Activated naive CD4-positive, alpha-beta T cell treated with anti-CD3 and anti-CD28 coated beads, Interleukin-2, amount 10 ng/mL, durations not matched to agents 7 days and 5 days (primary cell): ENCODE measurements at places on chromosomes 3 and 15.

DNA sequence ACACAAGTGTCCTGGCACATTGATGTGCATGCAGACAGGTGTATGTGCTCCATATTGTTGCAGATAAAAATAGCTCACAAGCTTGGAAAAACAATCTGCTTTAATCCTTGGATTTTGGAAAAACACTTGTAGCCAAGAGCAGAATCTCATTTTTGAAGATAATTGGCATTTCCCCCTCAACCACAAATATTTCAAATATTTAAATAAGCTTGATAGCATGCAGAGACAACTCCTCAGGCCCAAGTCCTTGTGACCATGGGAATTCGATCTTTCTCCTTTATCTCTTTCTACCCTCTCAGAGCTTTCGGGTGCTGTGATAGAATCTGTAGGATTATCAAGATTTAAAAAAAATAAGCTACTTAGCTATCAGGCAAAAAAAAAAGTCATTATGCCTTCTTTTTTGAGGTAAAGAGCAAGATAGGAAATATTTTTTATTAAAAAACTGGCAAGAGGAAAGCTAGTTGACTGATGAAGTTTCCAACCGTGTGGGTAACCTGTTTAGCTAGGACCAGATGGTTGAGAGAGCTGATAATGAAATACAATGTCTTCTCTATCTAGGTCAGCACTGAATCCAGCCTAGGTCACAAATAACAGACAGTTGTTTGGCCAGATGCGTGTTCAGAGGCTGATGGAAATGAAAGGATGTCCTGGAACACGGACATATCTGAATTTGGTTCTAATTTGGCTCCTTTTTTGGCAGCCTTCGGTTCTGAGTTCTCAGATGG lies 54.9 kb upstream of the SNRK start:
- DNase-seq, result no peak

DNA sequence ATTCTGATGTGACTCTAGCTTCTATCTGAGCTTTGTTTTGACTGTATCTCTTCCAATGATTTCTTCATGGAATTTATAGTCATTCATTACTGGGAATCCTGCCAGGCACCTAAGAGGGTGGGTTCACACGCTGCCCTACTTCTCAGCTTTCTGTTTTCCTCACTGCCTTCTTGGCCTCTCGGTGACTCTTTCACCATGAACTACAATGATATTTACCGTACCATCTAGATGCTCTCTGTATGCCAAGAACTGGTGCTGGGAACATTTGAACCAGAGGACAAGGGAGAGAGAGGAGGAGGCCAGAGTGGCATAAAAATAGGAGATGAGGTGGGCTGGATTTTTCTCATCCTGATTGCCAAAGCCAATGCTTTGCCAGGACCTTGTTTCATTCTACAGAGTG lies 280.0 kb upstream of the P2RY1 start:
- no peak for DNase-seq

DNA sequence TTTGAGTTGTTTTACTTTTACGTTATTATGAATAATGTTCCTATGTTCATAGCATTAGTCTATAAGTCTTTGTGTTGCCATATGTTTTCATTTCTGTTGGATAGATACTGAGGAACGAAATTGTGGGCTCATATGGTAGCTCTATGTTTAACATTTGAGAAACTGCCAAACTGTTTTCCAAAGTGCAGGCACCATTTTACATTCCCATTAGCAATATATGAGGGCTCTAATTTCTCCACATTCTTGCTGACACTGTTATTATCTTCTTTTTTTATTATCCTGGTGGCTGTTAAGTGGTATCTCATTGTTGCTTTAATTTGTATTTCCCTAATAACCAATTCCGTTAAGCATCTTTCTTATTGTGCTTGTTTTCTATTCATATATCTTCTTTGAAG lies 1.8 kb upstream of the PIK3R4 start:
- no peak for DNase-seq

DNA sequence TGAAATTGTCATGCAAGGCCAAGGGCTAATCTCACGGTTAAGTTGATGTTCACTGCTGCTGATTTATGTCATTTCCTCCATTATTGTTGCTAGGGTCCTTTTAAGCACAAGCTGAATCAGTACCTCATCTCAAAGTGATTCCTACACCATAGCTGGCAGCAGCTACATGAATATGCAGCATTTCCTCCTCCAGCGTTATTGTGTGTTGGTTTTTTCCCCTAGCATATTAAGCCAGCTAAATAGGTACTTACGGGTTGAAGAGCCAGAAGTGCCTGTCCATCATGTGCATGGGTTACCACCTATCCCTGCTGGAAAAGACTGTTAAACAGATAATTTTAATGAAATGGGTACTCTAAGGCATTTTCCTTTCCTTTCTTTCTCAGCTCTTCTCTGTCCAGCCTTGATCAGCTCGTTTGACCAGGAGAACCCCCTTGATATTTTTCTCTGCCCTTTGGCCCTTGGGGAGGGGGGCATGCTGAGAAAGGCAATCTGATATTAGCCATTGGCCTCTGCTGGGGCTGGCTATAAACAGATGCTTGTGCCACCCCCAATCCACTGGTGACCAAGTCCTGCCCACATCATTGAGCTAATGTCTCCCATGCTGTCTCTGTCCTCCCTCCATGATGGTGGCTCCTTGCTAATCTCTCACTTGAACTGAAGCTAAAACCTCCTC lies 115.6 kb upstream of the PLXNA1 start:
- DNase-seq, result no peak

- DNase-seq, result no peak
Observed at GRCh38 chr15:62075595-62076277, 9.0 kb downstream of the C2CD4A start.

DNA sequence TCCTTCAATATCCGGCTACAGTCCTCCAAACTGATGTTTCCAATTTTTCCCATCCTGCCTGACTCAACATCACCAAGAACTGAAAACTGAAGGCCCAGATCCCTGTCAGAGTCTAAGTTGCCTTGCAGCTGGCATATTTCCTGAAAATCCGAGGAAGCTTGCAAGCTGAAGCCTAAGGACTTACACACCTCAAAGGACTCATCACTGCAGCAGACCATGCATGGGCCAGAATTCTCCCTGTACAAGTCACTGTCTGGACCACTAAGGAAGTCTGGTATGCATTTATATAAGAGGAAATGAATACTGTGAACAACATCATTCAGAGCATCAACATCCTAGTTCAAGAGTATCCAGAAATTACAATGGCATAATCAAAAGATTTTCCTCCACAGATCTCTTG lies 548.8 kb upstream of the MDFIC2 start:
- DNase-seq, result no peak

GRCh38 chr3:175091426-175092114 lies 232.4 kb downstream of the NAALADL2 start:
- no peak for DNase-seq

GRCh38 chr3:36227980-36228379 lies 152.3 kb upstream of the STAC start:
- DNase-seq, result no peak

DNA sequence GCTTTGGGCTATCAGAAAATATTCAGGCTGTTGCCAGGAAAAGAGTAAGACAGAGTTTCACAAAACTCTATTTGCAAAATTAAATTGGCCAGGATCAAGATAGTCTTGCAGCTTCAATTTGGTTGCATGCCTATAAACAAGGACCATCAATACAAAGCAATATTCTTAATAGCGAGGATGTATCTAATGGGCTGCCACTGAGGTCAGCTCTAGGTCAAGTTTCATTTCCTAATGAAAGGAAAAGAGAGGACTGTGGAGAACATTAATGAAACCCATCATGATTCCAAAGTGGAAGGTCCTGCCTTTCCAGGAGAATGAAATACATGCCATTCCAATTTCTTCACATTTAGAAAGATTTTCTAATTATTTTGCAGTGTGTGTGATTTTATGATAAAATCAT lies 273.5 kb downstream of the AGBL1 start:
- no peak for DNase-seq

GRCh38 chr3:47645551-47645950 lies 66.9 kb upstream of the CSPG5 start:
- no peak for DNase-seq

DNA sequence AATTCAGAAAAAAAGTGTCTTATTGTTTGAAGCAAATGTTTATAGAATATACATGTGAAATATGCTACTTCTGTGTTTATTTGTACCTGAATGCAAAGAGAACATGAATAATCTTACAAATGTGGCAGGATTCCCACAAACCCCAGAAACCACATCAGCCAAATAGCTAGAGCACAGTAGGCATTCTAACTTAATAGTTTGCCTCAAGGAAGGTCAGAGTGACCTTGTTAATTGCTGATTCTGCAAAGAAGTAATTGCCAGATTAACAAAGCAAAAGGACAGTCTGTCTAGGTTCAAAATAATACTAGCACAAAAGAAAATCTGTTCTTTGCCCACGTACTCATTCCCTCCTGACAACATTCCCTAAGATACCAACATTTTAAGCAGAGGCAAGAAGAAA lies 604.0 kb downstream of the PYDC2 start:
- no peak for DNase-seq

DNA sequence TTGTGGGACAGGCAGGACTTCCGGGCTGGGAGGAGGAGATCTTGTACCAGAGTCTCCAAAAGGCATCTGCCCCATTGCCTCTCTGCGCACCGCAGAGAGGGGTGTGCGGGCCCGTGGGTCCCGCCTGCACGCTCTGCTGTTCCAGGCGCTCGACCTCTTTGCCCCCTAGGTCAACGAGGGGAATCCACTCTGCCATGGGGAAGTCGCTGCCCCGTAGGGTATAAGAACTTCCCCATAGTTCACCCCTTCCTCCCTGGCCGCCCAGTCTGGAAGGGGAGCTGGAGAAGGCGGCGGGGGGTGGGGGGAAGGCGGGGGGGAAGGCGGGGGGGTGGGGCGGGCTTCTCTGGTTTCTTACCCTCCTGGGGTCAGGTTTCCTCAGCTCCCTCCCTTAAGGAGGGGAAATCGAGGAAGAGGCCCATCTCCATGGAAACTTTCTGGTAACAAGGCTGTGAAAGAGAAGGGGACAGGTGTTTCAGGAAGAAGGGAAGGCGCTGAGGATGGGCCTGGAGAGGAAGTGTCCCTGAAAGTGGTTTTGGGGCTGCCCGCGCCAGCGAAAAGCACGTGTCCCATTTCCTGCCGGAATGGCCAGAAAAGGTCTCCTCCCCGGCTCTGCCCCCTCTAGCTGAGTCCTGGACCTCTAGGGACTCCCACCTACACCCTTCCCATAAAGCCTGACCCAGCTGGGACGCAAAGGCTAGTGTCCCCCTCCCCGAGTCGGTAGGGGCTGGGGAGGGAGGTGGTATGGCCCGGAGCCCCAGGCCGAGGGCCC lies 27.5 kb downstream of the NR1I2 start:
- peak; percentile 27 for DNase-seq

GRCh38 chr3:99895703-99896441 lies 78.2 kb downstream of the CMSS1 start:
- DNase-seq, result no peak

DNA sequence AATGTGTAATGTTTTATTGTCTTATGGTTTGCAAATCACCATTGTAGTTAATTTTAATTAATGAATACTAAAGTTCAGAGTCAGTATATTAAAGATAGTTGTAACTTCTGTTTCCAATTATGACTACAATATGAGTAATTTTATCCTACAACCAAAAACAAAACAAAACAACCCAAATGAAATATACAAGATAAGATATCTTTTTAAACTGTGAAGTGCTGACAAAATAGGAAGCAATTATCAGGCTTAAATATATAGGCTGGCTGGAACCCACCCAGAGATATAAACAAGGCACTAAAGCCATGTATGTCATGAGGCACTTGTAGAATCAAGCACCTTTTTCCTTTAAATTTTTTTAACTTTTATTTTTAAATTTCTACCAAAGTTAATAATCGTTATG lies 108.6 kb upstream of the LRRFIP2 start:
- no peak for DNase-seq

DNA sequence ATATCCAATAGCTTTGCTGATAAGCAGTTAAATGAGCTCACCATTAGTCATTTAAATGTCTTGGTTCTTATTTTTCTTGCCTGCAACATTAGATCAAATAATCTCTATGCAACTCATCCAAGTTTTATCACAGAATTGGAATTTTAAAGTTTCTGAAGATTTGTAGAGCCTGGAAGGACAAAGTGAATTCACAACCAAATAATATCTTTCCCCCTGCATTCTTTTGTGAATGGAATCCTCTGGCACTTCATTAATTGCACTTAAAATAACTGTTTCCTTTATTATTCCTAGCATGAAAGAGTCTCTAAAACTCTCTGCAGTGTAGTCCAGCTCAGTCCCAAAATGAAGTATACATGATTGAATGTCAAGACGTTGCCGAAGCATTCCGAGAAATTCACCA lies 345.6 kb upstream of the TGFBR2 start:
- no peak for DNase-seq

- no peak for DNase-seq
Observed at GRCh38 chr3:79517766-79518413, 249.9 kb downstream of the ROBO1 start.

- DNase-seq, result no peak
Observed at GRCh38 chr3:38966811-38967692, 84.7 kb downstream of the SCN11A start.

GRCh38 chr15:59237119-59237855 lies 30.6 kb downstream of the LDHAL6B start:
- no peak for DNase-seq

- DNase-seq, result peak; percentile 76
Observed at GRCh38 chr3:56593455-56594158, 36.6 kb downstream of the CCDC66 start.

- DNase-seq, result no peak
Observed at GRCh38 chr3:153379516-153379915, 217.5 kb downstream of the RAP2B start.

- no peak for DNase-seq
Observed at GRCh38 chr3:140822401-140823047, 119.1 kb upstream of the SLC25A36 start.

- DNase-seq, result peak; percentile 65
Observed at GRCh38 chr3:129045675-129046036, 14.9 kb upstream of the GP9 start.

DNA sequence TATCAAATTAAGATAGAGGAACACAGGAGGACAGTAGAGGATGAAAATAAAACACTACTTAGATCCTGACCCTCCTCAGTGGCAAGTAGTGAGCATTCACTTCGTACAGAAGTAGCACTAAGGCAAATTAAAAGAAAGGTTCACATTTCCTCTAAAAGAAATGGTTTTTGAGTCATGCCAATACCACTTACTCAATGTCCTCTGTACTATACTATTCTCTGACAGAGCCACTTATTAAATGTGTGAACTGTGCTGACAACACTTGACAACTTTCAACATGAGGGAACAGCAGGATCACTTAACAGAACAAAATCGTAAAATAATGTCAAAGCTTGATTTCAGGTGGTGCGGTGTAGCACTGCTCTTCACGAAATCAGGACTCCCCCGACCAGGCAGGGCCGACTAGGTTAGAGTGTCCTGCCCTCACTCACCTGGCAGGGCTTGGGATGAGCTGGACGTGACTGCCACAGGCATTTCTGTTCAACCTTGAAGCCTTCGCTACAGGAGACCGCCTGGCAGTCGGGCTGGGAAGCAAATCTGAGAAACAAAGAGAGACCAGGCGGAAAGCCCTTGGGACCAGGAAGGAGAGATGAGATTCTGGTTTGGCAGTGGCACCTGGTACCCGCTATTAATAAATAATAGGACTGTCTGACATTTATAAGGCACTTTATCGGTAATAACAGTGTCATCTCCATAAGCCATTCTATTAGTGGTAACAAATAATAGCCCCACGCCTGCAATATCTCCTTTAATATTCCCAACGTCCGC lies 611 bp upstream of the SLC27A2 start:
- no peak for DNase-seq
